ENCODE measurements at places on chromosomes 12 and 14.

DNA sequence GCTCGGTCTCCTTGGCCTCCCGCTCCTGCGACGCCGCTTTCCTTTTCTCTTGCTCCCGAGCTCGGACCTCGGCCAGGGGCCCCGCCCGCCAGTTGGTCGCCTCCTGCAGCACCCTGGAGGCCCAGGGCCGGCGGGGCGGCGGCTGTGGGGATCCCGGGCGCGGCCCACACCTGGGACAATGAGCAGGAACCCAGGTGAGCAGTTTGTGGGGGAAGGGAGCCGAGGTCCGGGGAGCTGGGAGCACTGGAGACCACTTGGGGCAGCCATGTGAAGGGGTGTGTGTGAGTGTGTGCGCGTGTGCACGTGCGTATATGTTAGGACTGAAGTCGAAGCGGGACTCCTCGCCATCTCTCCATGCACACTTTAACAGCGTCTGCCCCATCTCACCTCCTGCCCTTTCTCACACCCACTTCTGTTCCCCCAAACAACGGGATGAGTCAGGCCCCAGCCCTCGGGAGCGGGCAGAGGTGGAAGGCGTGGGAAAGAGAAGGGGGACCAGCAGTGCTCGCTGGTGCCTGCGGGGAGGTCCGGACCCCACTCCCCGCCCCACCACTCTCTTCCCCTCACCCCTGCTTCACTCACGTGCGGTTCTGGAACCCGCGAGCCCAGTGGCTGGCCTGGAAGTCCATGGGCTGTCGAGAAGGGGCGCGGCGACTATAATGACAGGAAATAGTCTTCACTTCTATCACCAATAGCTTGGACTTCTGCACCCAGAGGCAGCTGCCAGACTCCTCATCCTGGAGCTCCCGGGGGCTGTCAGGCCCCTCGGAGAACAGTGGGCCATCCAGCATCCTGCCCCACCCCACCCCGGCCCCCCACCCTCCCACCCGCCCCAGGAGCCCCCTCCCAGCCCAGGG lies 450 bp downstream of the DDN start:
- no peak for DNase-seq

GRCh38 chr14:57526942-57527341 lies 33.3 kb upstream of the CCDC198 start:
- DNase-seq: peak; percentile 18

GRCh38 chr12:119326341-119326740 lies 8.2 kb upstream of the CCDC60 start:
- no peak for DNase-seq

DNA sequence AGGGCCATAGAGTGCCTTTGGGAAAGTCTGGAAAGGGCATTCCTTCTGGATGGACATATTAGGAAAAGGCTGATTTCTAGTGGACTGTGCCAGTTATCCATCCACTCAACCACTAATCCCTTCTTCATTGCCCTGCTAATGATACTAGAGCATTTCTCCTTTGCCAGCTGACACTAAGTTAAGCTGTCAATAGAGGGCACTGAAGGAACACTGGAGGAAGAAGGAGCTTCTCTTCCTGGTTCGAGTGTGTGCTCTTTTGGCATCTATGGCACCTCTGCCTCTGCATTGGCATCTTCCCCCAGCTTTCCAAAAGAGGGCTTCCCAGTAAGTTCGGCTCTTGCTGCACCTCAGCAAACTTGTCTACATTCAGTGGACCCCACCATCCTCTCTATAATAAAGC lies 165.4 kb downstream of the DERA start:
- DNase-seq: peak; percentile 35

GRCh38 chr14:84482256-84483071 lies 1047.5 kb upstream of the FLRT2 start:
- DNase-seq: no peak

DNA sequence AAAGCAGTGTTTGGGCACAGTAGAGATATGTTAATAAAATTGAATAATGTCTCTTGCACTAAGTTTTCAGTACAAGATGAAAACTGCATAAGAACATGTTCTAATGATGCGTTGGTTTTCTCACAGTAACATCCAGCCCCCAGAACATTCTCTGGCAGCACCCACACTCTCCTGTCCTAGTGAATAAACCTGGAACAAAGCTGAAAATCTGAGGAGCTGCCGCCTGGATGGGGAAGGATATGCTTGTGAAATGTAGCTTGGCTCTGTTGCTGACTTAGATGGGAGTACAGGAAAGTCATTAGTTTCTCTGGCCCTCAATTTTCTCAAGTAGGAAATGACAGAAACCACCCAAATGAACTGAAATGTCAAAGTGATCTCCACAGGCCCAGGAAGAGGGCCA lies 323.8 kb downstream of the APAF1 start:
- no peak for DNase-seq

DNA sequence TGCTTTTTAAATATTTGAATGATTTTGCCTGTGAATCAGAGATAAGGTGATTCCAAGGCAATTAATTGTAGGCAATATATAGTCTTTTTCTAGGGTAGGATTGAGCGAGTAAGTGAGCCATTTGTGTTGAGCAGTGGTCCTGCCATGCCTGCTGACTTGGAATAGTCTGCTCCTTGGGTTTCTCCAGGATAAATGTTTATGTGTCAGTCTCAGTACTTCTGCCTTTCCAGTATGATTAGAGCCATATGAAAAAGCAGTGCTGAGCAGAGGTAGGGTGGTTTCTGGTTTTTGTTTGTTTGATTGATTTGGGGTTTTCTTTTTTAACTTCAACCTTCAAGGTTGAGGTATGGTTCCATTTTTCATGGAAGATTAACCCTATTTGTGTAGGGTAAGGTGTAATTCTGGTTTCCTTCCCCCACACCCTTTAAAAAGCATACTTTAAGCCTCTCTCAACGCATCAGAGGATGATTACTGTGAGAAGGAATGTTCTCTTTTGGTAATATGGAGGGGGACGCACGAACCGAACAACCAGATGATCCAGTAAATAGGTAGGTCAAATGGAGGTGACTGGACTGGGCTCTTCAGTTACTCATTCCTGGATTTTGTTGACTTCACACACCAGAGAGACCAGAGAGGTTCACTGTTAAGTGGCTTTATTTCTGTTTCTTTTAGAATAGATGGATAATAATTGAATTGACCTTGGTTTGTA lies 22.7 kb downstream of the FRMD6 start:
- no peak for DNase-seq

DNA sequence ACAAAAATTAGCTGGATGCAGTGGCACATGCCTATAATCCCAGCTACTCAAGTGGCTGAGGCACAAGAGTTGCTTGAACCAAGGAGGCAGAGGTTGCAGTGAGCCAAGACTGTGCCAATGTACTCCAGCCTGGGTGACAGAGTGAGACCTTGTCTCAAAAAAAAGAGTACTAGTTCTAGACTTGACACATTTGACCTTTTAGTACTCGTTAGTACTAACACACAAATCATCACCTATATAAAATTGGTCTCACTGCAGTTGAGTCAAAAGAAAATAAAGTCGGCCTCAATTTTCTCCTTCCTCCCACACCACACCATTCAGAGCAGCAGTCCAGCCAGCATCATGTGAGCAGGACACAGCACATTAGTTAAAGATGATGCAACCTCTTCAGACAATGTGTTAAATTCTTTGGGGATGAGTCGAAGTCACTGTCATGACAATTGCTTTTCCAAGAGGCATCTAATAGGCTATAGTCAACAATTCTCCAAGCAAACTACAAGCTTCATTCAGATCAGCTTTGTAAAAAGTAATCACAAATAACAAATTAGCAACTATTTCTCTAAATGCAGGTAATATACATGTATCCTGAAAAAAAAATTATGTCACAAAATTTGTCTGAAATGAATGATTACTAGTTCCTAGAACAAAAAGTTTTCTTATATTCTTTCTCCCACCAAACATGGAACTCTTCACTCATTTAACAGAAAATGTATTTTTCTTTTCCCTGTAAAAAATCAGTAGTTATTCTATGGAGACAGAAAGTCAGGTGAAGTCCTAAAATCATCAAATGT lies 55.6 kb downstream of the CLIP1 start:
- no peak for DNase-seq

- DNase-seq: peak; percentile 45
Measured at GRCh38 chr12:121287267-121287954, 9.1 kb downstream of the CAMKK2 start.

DNA sequence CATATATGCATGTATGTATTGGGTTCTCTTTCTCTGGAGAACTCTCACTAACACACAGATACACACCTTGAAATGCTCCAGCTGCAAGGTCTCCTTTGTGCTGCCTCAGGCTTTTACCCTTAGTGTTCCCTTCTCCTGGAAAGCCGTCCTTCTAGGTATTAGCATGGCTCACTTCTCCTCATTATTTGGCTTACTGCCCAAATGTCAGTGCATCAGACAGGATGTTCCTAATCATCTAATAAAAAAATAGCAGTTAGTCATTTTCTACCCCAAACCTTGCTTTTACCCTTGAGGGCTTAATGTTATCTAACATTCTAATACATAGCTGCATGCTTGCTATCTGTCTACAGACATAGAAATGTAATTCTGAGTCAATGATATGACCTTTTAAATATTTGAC lies 109.0 kb upstream of the SLC16A7 start:
- no peak for DNase-seq

GRCh38 chr12:4156317-4156716 lies 117.2 kb upstream of the CCND2 start:
- DNase-seq: no peak

GRCh38 chr12:125786143-125786542 lies 720.9 kb downstream of the AACS start:
- DNase-seq: no peak

DNA sequence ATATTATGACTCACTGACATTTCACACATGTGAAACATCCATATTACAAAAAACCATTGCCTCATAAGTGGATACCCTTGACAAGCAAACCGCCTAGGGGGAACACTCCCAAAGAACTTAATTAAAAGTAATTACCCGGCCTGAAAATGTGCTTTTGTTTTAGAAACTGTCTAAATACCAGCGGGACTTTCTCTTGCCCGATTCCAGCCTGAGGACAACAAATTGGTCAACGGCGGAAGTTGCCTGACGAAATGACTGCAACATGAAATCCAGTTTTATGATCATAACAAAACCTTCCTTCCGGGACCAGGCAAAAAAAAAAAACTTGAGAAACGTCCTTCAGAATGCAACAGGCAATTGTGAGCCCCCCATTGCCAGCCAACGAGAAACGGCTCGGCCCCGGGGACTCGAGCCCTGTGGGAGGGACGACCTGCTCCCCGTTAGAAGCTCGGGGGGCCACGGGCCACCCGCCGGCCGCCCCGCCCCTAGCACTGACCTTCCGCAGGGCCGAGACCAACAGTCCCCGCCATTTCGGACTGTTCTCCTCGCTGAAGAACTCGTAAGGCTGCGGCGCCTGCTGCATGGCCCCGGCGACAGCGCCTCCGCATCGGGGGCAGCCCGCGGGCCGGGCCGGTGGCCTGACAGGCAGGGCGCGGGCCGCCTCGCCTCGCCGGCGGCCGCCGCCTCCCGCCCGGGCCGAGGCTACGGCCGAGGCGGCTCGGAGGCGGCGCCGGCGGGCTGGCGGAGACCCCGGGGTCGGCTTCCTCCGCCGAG lies 490 bp downstream of the SOS2 start:
- DNase-seq: peak; percentile 40

DNA sequence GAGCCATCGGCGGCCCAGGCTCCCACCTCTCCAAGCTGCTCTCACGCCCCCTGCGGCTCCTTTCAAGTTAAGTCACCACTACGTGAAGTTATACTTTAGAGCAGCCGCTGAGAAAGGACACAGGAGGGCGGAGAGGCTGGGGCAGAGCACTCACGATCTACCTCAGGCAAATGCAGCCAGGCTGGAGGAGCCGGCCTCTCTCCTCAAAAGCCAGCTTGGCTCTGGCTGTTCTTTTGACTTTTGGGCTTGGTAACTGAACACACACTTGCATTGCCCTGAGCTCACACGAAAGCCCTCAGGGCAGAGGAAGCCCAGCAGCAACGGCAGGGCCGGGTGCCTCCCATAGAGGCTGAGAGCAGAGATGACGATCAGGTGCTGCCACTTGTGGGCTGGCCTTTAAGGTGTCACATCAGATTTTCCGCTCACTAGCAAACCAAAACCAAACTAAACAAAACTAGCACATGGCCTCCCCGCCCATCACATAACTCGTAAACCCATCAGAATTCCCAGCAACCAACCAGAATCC lies 75.2 kb downstream of the PITPNM2 start:
- DNase-seq: peak; percentile 75

GRCh38 chr14:34338056-34338455 lies 124.0 kb downstream of the SPTSSA start:
- DNase-seq: peak; percentile 62

- no peak for DNase-seq
Measured at GRCh38 chr12:104906695-104907094, 51.4 kb downstream of the SLC41A2 start.

DNA sequence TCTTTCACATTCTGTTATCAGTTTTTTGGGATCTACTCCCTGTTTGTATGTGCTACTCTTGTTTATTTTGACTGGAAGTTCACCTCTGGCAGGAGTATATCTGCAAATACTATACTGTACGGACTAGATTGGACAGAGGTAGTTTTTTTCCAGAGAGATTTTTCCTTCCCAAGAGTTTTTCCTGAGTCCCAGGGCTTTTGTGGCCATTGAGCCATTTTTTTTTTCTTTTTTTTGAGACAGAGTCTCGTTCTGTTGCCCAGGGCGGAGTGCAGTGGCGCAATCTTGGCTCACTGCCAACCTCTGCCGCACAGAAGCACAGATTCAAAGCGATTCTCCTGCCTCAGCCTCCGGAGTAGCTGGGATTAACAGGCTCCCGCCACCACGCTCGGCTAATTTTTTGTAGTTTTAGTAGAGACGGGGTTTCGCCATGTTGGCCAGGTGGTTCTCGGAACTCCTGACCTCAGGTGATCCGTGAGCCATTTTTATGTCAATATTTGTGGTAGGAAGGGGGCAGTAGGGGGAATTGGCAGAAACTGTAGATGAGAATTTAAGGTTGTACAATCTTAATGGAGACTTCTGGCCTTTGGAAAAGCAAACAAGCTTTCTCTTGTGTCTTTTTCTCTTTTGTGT lies 19.4 kb downstream of the KTN1 start:
- no peak for DNase-seq

DNA sequence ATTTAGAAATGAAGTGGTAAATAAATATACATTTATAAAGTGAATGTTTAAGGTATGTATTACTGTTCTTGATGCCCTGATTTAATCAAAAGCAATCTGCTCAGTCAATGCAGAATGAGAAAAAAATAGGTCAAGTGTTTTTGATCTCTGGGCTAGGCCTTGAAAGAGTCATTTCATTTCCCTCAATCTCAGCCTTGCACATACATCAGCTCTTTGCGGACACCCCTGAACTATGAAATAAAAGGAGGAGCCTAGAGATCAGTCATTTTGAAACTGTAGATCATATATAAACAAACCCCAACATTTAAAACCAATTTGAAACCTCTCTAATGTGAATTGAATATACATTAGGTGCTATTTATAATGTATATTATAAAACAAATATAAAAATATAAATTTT lies 42.5 kb downstream of the ATG2B start:
- no peak for DNase-seq

GRCh38 chr14:65224799-65225198 lies 122.5 kb upstream of the MAX start:
- DNase-seq: no peak

DNA sequence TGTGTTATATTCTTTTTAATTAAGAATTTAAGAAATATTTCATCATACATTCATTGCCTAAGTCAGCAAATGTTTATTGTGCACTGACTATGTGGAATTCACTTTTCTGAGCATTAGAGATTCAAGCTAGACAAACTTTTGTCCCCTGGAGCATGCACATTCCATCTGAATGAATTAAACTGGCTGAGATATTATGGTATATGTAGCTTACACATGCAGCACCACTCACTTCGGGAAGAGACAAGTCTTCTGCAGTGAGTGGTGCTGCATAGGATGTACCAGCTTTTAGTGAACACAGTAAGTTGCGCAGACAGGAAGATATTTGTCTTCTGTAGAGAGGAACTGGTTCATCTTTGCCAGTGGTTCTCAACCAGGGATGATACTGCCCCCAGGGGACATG lies 318.4 kb downstream of the SYT1 start:
- no peak for DNase-seq

- DNase-seq: no peak
Measured at GRCh38 chr12:31019561-31019960, 54.1 kb upstream of the DDX11 start.
